ENCODE measurements at places on chromosomes 12 and 14.

- no peak for DNase-seq
Observed at GRCh38 chr12:95848575-95849388, 10.0 kb upstream of the SNRPF start.

- DNase-seq = no peak
Observed at GRCh38 chr12:30046376-30046775, 262.6 kb upstream of the TMTC1 start.

DNA sequence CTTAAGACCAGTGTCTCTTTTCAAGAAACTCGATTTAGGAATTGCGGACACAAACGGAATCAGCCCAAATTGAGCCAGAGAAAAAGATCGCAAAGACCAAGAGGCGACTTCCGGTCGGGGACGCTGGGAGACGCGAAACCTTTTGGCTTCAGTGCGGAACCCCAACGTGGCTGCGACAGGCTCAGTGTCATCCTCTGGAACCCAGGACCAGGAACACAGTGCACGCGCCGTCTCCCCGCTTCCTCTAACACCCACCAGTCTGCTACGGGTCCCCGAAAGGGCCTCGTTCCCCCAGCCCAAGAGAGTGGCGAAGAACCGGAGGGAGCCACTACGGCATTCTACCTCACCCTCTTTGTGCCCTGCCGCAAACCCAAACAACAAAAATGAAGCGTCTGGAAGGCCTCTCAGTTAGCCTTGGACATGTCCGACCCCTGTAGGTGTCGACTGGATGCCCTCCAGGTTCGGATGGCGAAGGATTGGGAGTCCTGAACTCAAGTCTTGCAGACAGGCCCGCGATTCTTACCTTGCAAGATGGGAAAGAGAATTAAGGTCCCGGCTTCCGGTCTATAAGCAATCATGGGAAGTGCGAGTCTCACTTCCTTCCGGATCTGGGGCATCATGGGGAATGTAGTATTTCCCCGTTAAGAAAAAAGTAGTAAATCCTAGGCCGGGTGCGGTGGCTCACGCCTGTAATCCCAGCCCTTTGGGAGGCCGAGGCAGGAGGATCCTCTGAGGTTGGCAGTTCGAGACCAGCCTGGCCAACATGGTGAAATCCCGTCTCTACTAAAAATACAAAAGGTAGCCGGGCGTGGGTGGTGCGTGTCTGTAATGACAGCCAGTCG, at the start of gene RPL6:
Gene RPL6, minus strand, starts transcription at position 542 of the 842 bp plus-strand sequence. CDS start 949 bp downstream, outside the sequence.
- peak; percentile 86 for DNase-seq

GRCh38 chr12:42504049-42504448, 85.5 kb downstream of the PRICKLE1 start:
- DNase-seq = no peak

GRCh38 chr12:102106905-102107304, 13.0 kb downstream of the NUP37 start:
- DNase-seq = no peak

GRCh38 chr14:104633276-104634137, 28.9 kb upstream of the TMEM179 start:
- no peak for DNase-seq

GRCh38 chr12:9980126-9980525, 8.9 kb downstream of the CLEC12A start:
- DNase-seq = no peak

- no peak for DNase-seq
Observed at GRCh38 chr14:93974833-93975232, 1.5 kb downstream of the ASB2 start.

DNA sequence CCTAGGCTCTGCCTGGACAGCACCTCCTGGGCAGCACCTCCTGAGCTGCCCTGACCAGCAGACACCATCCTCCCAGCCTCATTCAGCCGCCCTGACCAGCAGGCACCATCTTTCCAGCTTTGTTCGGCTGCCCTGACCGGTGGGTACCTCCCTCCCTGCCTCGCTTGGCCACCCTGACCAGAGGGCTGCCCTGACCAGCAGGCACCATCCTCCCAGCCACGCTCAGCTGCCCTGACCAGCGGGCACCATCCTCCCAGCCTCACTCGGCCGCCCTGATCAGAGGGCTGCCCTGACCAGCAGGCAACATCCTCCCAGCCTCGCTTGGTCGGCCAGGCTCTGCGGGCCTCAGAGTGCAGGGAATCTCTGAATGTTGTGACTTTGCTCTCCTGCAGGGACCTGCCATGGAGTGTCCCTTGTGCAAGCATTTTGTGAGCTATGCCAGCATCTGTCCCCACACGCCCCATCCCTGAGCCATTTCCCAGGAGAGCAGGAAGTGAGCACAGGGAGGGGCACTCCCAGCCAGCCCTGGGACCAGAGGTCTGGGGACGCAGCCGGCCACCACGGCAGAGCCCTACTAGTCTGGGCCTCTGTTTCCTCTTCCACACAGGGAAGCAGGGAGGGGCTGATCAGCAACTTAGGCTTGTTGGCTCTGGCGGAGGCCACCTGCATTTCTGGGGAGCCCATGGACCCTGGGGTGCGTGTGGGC, 265.5 kb downstream of the SEC23A start:
- DNase-seq = no peak

- DNase-seq = no peak
Observed at GRCh38 chr14:77660754-77661153, 44.3 kb upstream of the SPTLC2 start.

DNA sequence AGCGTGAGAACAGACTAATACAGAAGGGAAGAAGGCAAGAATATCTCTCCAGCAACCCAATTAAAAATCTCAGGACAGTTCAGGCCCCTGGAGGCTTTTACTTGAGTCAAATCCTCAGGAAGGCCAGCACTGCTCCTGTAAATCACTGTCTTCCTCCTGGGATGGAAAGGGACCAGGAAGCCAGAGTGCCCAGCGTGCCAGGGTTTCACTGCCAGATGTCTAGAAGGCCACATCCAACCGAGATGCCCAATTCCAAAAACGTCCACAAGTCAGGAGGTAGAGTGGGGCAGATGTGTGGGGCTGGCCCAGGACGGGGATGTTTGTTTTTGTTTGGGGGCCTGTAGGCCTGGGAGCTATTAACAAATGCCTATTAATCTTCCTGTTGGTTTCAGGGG, 332.0 kb downstream of the MED13L start:
- DNase-seq = no peak

DNA sequence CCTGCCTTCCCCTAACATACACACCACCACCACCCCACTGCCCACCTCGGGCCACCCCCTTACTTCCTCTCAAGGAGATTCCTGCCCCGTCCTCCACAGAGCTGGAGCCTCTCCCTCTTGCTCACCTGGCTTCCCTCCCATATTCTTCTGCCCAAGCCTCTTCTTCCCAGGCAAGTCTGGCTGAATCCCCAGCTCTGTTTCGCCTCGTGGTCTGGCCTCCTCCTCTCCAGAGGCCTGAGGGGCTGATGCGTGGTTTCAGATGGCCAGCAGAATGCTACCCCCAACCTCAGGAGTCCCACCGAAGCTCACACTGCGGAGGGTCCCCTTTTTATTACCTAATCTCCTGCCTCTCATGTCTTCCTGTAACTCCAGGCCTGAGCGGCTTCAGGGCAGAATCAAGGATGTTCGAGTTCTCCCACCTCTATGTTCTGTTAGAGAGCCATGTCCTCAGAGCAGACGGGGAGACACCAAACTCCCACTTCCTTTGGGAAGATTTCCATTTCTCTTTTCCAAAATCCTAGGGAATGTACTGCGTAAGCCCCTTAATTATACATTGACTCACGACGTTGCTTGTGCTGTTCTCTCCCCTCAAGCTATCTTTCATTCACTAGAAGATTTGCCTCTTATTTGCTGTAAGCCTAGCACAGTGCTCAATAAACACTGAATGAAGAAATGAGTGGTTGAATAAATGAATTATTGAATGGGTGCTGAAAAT, 33.9 kb upstream of the LTBP2 start:
- no peak for DNase-seq

- no peak for DNase-seq
Observed at GRCh38 chr12:57148469-57149244, 1.2 kb upstream of the LRP1-AS start.

All from CD4-positive, alpha-beta memory T cell (primary cell).